ENCODE measurements at places on chromosomes 6 and 20.

DNA sequence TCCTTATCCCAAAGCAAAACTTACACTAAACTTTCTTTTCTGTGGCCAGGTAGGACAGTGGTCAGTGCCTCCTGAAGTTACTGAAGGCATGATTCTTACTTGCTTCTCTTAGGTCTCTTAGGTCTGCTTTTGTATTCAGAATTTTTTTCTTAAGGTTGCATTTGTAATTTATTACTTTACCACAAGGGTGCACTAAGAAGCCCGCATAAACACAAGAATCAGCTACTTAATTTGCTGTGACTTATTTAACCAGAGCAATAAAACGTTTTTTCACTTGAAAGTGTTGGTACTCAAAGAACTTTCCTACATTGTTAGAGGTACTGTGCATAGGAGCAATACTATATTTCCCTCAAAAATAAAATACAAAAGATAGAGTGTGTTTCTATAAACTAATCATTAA, 75.4 kb upstream of the LAMA2 start:
- DNase-seq = no peak

GRCh38 chr6:15879371-15880261, 216.8 kb upstream of the DTNBP1 start:
- DNase-seq = peak; percentile 5

DNA sequence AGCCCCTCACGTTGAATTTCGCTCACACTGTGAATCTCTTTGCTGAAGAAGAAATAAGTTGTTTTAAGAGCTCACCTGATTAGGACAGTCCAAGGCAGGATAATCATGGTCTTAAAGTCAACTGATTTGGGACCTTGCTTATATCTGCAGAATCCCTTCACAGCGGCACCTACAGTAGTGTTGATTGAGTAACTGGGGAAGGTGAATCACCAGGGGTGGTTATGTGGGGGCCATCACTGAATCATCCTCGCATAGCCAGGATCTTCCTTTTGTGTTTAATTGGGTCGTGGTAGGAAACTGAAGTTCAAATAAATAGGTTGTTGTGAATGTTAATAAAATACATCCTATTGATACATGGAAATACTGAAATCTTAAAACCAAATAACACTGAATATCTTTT, 20.2 kb upstream of the MICA start:
- DNase-seq = no peak

- no peak for DNase-seq
Observed at GRCh38 chr6:84066536-84066935, 33.0 kb downstream of the MRAP2 start.

GRCh38 chr6:20696676-20697075, 162.4 kb downstream of the CDKAL1 start:
- DNase-seq = no peak

GRCh38 chr20:59007665-59008511, 834 bp upstream of the CTSZ start:
- no peak for DNase-seq

- DNase-seq = no peak
Observed at GRCh38 chr6:66558189-66558588, 851.2 kb upstream of the EYS start.

DNA sequence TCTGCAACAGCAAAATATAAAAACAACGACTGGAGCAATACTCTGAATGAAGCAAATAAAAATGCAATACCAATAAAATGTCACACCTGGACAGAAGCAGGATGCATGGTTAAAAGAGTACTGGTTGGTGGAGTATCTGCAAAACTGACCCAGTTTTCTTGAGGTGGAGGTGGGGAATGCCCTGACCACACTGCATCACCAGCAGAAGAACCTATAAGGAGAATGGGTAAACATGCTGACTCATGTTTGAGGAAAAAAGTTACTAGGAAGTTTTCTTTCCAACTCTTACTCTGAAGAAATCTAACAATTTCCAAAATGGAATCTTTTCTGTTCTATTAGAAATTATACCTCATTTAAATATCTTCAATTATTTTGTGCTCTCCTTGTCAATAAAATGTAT, 43.6 kb downstream of the REPS1 start:
- peak; percentile 15 for DNase-seq

GRCh38 chr20:18057994-18058349, 256 bp upstream of the OVOL2 start:
- DNase-seq = no peak

- DNase-seq = no peak
Observed at GRCh38 chr6:68087399-68088133, 547.5 kb upstream of the ADGRB3 start.

DNA sequence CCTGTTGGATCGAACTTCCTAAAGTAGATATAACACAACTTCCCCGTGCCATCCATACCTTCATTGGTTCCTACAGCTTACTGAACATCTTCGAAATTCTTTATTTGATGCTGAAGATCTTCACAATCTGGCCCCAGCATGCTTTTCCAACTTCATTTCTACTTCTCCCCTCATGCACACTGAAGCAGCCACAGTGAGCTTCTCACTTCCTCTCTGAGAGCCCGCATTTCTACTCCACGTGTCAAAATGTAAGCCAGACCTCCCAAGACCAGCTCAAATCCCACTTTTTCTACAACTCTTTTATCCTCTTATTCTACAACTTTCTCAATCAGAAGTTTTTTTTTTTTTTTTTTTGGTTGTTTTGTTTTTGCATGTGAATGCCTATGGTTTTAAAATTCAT, 254.7 kb downstream of the GMPR start:
- DNase-seq = no peak

DNA sequence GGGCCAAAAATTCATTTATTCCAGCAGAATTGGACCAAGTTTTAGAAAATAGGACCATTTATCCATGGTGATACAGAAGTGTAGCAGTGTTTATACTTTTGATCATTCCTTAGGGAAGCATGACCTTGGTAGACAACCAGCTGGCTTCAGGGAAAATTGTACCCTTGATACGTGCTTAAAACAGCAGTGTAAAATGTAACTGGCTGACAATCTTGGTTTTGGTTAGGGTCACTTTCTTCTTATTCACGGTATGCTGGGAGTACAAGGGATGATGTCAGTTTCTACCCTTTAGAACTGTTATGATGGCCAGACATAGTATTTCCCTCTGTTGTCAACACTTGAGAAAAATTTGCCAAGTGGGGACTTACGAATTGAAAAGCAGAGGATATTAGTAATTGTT, 157.1 kb downstream of the BCKDHB start:
- no peak for DNase-seq

DNA sequence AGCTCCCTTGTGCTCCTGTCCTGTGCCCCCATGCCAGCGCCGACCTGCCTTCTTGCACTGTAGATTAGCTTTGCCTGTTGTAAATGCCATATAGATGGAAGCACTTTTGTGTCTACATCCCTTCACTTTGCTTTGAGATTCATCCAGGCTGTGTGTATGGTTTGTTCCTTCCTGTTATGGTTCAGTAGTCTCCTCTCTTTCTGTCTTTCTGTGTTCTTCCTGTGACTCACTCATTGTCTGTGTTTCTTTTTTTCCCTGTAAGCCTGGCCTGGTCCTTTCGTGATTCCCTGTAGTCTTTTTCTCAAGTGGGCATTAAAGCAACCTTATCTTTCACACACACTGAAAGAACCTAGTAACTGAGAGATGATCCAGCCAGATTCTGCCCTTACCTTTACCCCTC, 66.6 kb downstream of the JARID2 start:
- no peak for DNase-seq

GRCh38 chr6:97231911-97232310, 51.1 kb downstream of the MMS22L start:
- DNase-seq = no peak

DNA sequence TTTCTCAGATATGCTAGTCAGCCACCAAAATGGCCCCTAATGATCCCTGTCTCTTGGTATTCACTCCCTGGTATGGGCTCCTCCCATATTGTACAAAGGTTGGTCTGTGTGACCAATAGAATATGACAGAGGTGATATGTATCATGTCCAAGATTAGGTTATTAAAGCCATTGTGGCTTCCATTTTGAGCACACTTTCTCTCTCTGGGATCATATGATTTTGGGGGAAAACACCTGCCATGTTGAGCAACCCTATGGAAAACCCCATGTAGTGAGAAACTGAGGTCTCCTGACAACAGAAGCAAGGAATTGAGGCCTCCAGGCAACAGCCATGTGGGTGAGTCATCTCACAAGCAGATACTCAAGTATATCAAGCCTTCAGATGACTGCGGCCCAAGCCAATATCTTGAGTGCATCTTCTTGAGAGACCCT, 7.1 kb upstream of the ZNF318 start:
- no peak for DNase-seq

GRCh38 chr6:155495011-155495768, 39.6 kb upstream of the NOX3 start:
- DNase-seq = no peak

DNA sequence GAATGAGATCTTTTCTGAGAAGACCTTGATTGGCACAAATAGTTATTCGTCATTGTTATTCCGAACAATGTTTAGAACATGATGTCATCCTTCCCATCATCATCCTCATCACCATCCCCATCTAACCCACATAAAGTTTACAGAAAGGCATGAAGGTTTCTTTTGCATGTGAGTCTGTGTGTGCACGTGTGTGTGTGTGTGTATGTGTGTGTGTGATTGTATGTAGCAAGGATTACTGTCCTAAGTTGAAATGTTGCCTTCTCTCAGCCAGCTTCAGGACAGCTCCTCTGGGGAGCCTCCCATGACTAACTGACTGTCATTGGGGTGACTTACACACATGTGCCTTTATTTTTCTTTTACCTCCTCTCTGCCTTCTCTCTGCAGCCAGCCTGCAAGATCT, 113.5 kb downstream of the SLC22A3 start:
- no peak for DNase-seq

DNA sequence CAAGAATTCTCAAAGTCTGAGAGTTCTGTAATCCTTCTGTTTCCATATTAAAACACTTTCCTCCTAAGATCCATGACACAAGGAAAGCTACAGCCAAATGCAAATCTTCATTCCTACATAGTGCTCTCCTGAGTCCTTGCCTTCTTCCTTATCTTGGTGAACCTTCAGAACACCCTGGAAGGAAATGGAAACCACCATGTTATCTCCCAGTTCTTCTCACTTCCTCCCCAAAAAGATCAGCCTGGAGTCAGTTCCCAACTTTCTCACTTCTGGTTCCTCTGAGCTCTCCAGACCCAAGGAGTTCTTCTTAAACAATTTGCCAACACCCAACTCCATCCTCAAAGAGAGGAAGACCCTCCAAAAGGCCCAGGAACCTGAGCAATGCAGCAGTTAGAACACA, 193.3 kb upstream of the CCN2 start:
- DNase-seq = no peak

GRCh38 chr20:31642837-31643236, 5.1 kb downstream of the COX4I2 start:
- DNase-seq = no peak

DNA sequence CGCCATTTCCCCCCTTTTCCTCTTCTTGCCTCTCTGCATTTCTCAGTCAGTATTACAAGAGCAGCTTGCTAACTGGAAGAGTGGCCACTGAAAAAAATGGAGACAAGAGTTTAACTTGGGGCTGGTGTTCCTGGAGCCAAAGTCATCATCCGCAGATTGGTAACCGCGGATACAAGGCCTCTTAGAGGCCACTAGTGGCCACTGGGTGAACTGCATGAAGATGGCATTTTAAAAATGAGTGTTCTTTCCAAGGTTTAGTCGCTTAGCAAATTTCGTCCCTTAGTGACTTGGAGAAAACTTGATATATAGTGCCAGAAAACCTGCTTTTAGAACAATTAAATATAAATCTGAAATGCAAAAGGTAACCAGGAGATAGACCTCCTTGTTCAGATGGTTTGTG, 4.8 kb downstream of the F13A1 start:
- no peak for DNase-seq

- DNase-seq = no peak
Observed at GRCh38 chr20:62980380-62980960, 26.3 kb downstream of the BHLHE23 start.

GRCh38 chr6:71410681-71411080, 122.1 kb downstream of the OGFRL1 start:
- DNase-seq = no peak

- no peak for DNase-seq
Observed at GRCh38 chr6:75157336-75157735, 48.5 kb downstream of the COL12A1 start.

GRCh38 chr6:131014080-131014776, 48.8 kb downstream of the EPB41L2 start:
- no peak for DNase-seq

- DNase-seq = no peak
Observed at GRCh38 chr20:11447371-11448100, 470.2 kb upstream of the BTBD3 start.

- no peak for DNase-seq
Observed at GRCh38 chr6:14035071-14035847, 82.3 kb upstream of the CD83 start.

GRCh38 chr6:27562027-27562410, 89.1 kb upstream of the ZNF184 start:
- no peak for DNase-seq

- no peak for DNase-seq
Observed at GRCh38 chr6:168796106-168796505, 355.1 kb downstream of the SMOC2 start.

- DNase-seq = no peak
Observed at GRCh38 chr20:11235058-11235457, 561.3 kb upstream of the JAG1 start.

DNA sequence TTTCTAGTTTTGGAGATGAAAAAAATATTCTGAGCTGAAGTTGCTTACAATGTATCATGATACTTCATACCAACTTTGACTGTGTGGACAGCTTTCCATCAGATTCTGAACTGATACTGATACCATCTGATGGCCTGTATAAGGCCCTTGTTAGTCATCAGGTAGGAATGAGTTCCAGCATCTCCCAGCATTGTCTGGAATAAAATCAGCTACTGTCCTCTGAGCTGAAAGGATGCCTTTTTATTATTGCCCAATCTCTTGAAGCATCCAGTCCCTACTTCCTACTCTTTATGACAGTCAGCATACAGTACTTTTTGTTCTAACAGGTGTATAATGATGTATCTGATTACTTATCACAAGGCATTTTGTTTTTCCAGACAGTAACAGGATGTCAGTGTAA, 70.6 kb upstream of the EYA4 start:
- no peak for DNase-seq

DNA sequence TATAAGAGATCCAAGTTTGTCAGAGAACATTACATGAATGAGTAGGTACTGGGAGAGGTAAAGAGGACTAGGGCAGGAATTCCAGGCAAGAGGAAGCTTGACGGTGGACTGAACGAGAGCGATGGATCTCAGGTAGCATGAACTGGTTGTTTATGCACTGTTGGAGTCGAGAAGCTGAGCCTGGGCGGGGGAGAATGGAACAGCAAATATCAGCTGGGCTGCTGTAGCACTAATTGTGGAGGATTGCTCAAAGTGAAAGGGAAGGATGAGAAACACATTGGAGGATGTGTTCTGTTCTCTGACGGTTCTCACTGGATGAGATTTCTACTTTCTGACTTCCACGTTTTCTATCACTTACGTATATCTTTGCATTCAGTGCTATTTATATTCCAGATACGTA, 164.2 kb downstream of the PHF3 start:
- no peak for DNase-seq

- DNase-seq = no peak
Observed at GRCh38 chr20:40687384-40688128, 1.5 kb downstream of the MAFB start.
